ENCODE measurements at places on chromosomes 5 and 9.

- DNase-seq: no peak
Observed at GRCh38 chr5:145068721-145069120, 766.4 kb downstream of the PRELID2 start.

DNA sequence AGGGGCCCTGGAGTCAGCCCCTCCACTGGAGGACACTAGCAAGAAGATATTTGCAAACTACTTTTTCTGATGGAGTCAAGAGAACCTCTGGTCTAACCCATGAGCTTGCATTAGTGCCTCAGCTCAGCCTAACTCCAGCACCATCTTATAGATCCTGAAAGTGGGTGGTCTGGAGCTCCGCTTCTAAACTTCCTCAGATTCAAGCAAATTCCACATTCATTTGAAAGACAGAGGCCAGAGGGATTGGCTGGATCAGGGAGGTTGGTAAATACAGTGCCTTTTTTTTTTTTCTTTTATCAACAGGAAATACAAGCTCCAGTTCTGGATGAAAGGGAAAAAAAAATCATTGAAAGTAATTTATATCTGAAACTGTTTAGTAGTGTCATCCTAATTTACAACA, 99.9 kb downstream of the ENC1 start:
- DNase-seq: no peak

- no peak for DNase-seq
Observed at GRCh38 chr9:85528142-85528541, 213.6 kb downstream of the AGTPBP1 start.

DNA sequence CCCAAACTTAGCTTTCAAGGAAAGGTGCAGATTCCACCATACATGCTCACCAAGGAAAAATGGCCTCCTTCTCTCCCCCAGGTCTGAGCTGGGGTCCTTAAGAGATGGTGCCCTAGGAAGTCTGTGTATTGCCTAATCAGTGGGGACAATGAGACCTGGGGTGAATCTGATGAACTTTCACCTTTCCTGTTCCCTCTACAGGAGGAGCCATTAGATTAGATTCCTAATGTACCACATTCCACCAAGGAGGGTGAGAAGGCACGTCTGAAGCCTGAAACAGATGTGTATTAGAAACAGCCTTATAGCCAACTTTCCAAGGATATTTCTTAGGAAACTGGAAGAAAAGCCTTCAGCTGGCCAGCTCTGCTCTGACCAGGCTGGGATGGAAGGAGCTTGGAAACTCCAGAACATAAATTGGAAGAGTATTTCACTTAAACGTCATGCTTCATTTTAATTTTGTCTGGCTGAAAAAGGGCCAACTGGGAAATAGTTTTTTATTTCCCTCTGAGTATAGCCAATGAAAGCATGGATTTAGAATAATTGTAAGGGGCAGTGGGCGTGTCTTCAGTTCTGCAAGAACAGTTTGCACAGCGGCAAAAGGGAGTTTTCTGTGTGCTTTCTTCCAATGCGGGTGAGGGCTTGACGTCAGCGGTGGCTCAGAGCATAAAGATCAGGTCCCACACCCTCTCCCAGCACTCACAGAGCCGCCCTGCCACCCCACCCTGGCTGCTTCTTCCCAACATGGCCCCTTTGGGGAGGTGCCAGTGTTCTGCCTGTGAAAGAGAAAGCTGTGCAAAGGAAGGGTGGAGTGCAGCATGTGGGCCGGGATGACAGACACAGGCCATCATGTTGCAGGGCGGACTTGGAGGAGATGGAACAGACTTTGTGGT, 210.9 kb downstream of the ESM1 start:
- DNase-seq: peak; percentile 86

DNA sequence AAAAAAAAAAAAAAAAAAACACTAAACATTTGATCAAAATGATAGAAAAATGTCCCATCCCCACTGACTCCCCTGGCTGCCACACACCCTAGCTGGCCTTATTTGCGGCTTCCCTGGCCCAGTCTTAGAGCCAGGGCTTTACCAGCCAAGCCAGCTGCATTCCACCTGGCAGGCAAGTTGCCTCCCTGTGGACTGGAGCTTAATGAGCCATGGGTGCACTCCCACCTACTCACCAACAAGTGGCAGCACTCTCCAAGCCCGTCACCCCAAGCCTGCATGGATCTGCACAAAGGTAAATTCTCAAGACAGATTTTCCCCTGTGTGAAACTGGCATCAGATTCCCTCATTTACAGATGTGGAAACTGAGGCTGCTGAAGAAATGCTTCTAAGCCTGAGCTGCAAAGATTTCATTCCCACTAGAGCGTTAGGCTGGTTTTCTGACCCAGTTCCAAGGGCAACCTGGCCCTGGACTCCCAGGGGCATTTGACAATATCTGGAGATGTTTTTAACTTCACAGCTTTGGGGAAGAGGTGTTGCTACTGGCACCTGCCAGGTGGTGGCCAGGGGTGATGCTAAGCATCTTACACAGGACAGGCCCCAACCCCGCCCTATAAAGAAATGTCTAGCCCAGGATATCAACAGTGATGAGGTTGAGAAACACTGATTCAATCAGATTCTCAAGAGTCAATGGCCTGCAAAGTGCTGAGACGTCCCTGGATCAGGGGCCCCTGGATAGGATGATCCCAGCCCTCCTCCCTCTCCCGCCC, 21.9 kb upstream of the VDAC1 start:
- peak; percentile 42 for DNase-seq

DNA sequence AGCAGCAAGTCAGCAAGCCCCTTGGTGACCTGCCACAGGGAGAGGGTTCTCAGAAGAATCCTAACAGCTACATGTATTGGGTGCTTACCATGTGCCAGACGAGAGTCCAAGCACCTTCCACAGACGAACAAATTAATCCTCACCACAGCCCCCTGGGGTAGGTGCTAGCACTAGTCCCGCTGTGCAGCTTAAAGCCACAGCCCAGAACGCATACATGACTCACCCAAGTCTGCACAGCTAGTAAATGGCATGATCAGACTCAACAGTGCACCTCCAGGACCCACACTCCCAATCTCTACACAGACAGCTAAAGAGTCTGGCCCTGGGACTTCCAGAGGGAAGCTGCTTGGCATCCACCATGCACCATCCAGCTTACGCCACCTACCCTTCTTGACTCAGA, 111.5 kb downstream of the PAX5 start:
- DNase-seq: no peak

DNA sequence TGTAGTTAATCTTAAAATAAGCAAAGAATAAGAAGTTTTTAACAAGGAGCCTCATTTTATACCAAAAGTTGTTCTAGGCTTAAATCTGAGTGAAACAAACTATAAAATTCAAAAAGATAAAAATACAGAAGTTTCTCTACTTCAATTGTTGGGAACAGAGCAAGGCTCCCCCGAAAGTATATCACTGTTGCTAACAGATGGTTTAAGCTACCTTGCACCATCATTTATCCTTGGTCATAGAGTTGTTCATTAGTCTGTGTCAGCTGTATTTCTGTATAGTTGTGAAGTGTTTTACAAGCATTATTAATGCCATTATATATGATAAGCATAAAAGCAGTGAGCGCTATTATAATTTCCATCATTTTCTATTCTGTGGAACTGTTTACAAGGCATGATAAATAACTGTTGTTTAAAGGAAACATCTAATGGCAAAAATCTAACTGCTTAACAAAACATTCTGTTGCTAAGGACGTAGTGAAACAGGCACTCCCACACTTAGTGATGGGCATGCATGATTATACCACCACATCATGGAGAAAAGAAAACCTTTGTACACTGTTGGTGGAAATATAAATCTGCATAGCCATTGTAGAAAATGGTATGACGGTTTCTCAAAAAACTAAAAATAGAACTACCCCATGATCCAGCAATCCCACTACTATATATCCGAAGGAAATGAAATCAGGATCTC, 23.3 kb upstream of the ACO1 start:
- DNase-seq: no peak

GRCh38 chr5:81759632-81760005, 8.7 kb upstream of the SSBP2 start:
- DNase-seq: no peak

GRCh38 chr5:135105105-135105484, 71.1 kb upstream of the PITX1 start:
- no peak for DNase-seq

DNA sequence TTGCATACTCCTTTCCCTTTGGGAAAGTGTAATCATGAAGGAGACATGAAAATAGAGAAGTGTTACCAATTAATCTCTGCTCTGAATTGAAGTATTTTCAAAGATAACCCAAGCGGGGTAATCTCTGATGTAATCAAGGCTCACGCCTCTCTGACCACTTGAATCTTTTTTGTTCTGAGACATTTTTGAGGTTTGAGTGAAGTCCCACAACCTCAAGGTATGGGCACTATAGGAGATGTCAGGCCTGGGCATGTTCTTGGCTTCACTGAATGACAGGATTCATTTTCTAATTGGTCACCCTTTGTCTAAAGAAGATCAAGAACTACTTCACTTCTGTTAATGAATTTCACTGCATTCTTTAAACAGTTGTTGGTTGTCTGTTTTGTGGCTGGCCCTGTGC, 23.7 kb downstream of the ENHO start:
- no peak for DNase-seq

GRCh38 chr9:124611106-124611505, 103.9 kb upstream of the NR5A1 start:
- DNase-seq: no peak

GRCh38 chr5:80308526-80308925, 11.3 kb upstream of the SPZ1 start:
- no peak for DNase-seq

GRCh38 chr5:102153003-102153759, 142.9 kb downstream of the SLCO4C1 start:
- DNase-seq: peak; percentile 9

DNA sequence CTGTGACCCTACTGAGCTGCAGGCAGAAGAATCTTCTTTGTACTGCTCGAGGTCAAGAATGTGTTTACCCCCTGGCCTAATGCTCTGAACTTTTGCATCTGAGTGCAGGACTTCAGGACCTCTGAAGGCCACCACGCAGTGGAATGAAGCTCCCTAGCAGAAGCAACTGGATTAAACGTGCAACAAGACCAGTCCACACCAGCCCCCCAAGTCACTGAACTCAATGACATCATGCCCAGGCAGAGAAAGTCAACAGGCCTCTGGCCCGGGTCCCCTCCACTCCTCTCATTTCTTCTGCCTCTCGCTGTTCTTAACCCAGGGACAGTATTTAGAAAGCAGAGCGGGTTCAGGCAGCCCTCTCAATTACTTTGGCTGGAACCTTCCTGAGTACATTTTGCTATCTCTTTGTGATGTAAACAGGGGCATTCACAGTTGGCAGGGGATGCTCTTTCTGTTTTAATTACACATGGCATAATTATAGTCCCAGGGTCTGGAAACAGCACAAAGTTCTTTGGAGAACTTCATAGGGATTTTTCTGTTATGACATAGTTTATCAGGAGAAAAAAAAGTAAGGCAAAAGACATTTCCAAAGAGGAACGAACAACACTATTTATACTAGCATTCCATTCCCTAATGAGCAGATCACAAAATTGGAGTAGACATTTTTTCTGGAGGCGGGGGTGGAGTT, 108.2 kb upstream of the SPATA31D4 start:
- DNase-seq: peak; percentile 63

DNA sequence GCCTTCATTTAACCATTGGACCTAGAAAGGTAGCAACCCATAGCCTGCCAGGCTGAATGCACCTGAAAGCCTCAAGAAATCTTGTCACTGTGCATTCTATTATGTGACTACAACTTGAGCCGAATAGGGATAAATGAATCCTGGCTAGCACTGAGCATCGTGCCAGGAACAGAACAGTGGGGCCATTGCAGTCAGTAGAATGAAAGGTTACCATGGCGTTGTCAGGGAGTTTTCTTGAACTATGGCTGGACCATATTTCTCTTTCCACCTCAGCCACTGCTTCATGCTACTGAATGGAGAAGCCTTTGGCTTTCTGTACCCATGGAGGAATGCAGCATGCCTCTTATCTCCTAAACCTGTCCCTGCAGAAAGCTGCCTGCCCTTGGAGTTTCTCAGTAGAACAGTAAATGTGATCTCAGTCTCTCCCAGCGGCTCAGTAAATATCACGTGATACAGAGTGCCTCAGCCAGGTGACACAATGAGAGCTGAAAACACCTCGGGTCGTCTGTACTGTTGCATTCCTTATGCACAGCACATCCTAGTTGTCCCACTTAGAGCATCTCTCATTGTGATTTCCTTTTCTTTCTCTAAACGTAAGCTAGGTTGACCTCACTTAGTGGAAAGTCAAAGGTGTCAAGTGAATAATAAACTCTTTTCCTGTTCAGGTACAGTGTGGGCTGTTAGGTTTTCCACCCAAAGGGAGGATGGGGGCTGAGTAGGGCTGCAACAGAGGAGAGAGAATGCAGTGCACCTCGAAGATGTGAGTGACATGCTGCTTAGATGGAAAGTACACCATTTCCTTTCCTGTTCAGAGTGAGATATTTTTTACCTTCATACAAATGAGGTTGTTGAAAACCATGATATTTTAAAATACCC, 115.3 kb downstream of the MACIR start:
- no peak for DNase-seq

DNA sequence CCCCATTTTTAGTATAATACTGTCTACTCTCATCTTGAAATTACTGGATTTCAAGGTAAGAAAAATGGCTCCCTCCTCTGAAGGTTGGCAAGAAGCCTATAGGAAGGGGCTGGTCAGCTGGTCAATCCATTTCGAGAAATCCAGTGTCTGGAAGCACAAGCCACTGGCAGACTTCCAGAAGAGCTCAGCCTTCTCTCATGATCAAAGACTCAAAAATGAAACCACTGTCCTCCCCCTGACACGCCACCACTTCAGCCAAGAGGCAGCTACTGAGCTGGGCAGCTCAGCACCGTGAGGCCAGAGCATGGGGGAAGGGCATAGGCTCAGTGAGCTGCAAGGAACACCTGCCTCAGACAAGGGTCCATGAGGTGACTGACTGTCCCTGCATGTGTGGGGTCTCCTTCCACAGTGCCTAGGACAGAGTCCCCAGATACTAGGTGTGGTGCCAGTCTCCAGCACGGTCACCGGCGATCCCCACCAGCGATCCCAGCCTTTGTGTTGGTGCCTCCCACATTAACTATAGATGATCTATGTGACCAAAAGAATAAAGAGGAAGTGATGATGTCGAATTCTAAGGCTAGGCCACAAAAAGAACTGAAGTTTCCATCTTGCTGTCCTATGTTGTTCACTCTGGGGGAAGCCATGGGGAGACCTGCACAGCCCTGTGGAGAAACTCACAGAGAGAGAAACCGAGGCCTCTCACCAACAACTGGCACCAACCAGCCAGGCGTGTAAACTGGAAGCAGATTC, 100.1 kb upstream of the LRRTM2 start:
- DNase-seq: peak; percentile 79

- DNase-seq: no peak
Observed at GRCh38 chr5:136615251-136616119, 250.1 kb upstream of the TRPC7 start.

DNA sequence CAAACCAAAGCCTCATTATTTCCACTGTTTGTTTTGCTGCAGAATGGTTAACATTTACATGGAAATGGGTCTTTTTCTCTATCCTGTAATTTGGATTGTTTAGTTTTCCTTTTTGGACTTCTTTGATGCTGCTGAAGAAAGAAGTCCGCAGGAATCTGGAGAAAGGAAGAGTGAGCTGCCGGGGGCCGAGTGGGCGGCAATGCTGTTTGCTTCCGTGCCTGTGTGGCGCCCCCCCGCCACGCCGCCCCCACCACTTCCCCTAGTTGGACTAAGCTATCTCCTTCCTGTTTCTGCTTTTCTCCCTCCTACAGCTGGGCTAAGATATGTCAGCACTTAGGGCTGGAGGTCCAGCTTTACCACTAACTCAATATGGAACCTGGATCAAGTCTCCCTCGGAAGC, 39.7 kb downstream of the ACTL7B start:
- no peak for DNase-seq

- no peak for DNase-seq
Observed at GRCh38 chr5:177336603-177337494, 14.6 kb downstream of the LMAN2 start.
